ENCODE measurements at places on chromosomes 4 and X.

GRCh38 chrX:131617182-131617581, 73.3 kb downstream of the OR13H1 start:
- DNase-seq = no peak

DNA sequence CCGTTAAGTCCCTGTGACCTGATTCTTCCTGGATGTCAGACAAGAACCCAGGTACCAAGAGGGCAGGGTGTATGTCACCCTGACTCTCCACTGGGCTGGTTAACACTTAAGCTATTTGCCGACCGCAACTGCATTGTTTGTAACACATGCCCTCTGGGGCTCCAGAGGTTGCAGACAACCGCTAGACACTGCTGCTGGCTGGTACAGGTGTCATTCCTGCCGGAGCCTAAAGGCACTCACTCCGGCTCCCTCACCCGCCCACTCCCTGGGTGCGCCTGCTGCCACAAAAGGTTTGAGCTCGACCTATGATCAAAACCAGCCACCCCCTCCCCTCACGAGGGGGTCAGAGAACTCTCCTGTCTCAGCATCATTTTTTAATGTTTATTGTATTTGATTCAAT, 208.2 kb downstream of the FAT4 start:
- no peak for DNase-seq

DNA sequence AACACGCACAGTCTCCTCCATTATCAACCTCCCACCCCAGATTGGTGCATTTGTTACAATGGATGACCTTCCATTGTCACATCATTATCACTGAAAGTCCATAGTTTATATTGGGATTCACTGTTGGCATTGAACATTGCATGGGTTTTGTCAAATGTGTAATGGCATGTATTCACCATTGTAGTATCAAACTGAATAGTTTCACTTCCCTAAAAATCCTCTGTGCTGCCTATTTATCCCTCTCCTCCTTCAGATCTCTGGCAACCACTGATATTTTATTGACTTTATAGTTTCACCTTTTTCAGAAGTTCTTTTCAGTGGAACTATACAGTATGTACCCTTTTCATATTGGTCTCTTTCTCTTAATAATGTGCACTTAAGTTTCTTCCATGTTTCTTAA, 1565.4 kb downstream of the PCDH18 start:
- no peak for DNase-seq

DNA sequence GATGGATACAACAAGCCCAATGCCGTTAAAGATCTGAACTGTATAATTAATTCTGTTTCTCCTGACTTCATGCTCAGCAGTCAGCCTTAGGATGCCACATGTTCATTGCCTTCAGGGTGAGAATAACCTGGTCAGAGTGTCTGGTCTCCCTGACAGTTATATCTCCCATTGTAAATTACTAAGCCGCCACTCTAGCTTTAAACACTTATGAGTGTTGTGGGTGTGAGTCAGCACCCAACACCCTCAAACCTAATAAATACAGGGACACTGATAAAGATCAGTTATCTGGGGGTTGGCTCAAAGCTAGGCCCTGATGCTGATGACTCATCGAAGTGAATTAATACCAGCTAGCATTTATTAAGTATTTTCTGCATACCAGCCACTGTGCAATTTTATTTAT, 64.9 kb upstream of the DYNLT3 start:
- no peak for DNase-seq
